Right forelimb (tissue), 1 donor: ENCODE measurements at places on chromosomes 1 and 21.

DNA sequence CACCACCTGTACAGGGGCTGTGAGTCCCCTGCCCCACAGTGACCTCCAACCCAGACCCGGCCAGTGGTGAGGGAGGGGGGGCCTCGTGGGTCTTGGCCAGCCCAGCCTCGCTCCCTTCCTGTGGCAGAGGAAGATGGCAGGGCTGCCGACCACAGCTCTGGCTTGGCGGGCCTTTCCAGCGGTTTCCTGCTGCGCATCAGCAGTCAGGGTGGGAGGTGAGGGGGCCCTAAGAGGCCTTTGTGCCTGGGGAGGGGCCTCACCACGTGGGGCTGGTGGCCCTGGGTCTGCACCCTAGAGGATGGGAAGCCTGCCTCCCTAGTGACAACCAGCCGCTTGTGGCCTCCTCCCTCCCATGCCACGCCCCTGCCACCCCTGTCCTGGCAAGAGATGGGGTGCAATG, 72.6 kb upstream of the ARHGEF16 start:
- DNase-seq: no peak

DNA sequence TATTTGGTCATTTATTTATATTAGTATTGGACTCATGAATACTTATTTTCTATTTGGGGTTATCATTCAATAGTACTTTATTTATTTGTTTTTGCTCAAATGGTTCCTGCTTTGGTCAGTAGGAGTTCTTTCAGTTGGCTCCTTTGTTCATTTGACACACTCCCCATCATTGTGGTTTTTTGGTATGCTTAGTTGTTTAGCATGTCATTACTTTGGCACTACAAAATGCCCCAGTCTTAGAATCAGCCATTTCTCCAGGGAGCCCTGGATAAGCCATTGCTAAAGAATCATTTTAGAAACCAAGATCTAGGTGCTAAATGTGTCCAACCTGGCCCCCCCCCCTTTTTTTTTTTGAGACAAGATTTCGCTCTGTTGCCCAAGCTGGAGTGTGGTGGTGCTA, 61.7 kb upstream of the MRPS6 start:
- DNase-seq: no peak

- DNase-seq: peak; percentile 57
Observed at GRCh38 chr1:201016211-201016651, 7.3 kb downstream of the KIF21B start.

- DNase-seq: no peak
Observed at GRCh38 chr1:221488550-221488949, 253.3 kb downstream of the DUSP10 start.

DNA sequence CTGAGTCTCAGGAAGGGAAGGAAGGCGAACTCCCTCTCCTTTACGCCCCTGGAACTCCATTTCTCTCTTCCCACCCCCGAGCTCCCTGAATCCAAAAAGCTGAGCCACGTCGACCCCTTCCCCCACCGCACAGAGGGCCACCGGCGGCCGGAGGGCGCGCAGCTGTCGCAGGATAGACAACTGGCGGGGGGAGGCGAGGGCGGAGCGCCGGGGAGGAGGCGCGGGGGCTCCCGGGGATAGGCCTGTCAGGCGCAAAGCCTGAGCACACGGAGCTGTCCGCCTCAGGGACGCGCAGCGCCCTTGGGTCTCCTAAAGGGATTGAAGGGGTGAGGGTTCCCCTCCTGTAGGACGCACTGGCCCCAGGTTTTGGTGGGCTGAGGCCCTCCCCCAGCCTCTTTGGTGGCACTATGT, 752 bp upstream of the ACTA1 start:
- peak; percentile 66 for DNase-seq
